ENCODE measurements at places on chromosomes 13 and 19. TPM values are rescaled to one million over a fixed set of nuclear protein-coding genes. Genes with fewer than 3 reads are reported as not detected.

Gene CERS1
- 1.3 TPM for total RNA-seq

Gene ERFL
- not detected for total RNA-seq

Gene SIGLEC12
- total RNA-seq: not detected

Gene SELENOW
- total RNA-seq: 210 TPM

Gene LONP1
- total RNA-seq: 89.9 TPM

Gene ZNF541
- total RNA-seq: 0.33 TPM

Gene YIPF2
- total RNA-seq: 106 TPM

Gene NHLRC3
- total RNA-seq: 13.4 TPM

Gene GADD45B
- total RNA-seq: 114 TPM

Gene LYL1
- total RNA-seq: 55.0 TPM

Gene ZNF571
- 4.4 TPM for total RNA-seq

Gene ADGRE3
- not detected for total RNA-seq

GRCh38 chr13:31556376-31556775 is 182.9 kb upstream of the RXFP2 start:
- no peak for DNase-seq

DNA sequence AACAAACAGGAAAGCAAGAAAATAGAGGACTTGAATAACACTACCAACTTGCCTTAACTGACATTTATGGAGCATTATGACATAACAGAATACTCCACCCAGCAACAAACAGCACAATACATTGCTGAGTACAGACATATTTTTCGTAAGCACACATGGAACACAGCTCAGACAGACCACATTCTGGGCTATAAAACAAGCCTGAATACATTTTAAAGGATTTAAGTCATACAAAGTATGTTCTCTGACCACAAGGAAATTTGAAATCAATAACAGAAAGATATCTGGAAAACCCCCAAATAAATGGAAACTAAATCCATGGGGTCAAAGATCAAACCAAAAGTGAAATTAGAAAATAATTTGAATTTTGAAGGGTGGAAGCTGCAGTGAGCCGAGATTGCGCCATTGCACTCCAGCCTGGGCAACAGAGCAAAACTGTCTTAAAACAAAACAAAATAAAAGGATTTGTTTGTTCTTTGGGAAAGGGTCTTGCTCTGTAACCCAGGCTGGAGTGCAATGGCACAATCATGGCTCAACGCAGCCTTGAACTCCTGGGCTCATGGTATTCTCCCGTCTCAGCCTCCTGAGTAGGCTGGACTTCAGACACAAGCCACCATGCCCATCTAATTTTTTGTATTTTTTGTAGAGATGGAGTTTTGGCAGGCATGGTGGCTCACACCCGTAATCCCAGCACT is 5.6 kb downstream of the ZDHHC20 start:
- DNase-seq: no peak

GRCh38 chr19:19039901-19040300 is 6.5 kb downstream of the ARMC6 start:
- no peak for DNase-seq

GRCh38 chr19:934865-935479 is 9.1 kb downstream of the ARID3A start:
- peak; percentile 94 for DNase-seq

DNA sequence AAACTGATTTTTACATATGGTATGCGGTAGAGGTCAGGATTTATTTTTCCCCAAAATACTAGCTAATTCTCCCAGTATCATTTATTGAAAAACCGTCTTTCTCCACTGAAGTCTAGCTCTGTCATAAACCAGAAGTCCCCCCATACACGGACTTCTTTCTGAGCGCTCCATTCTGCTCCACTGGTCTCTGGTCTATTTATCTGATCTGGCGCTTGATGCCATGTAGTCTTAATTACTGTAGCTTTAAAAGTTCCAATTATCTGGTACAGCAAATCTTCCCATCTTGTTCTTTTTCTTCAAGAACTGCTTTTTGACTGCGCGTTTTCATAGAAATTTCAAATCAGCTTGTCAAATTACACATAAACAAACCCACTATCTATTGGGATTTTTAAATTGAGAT is 13.7 kb downstream of the DCUN1D2 start:
- DNase-seq: no peak

GRCh38 chr19:8690753-8691539 is 7.6 kb downstream of the ACTL9 start:
- no peak for DNase-seq

DNA sequence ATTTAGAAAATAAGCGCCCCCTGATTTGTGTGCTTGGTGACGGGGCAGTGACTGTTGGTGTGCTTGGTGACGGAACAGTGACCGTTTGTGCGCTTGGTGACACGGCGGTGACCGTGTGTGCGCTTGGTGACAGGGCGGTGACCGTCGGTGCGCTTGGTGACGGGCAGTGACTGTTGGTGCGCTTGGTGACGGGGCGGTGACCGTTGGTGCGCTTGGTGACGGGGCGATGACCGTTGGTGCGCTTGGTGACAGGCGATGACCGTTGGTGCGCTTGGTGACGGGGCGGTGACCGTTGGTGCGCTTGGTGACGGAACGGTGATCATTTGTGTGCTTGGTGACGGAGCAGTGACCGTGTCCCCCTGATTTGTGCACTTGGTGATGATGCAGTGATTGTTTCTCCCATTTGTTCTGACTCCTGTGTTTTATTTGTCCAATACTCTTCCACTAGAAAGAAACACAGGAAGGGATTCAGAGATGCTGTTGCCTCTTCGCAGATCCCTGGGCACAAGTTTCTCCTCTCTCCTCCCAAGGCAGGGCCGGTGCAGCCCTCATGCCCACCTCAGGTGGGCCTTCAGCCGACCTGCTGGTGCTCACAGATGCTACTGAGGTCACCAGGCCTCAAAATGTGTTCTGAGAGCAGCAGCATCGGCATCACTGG is 128.3 kb downstream of the ATP11A start:
- DNase-seq: no peak

- DNase-seq: no peak
These were observed 12.9 kb upstream of the USE1 start for GRCh38 chr19:17202249-17202648.

DNA sequence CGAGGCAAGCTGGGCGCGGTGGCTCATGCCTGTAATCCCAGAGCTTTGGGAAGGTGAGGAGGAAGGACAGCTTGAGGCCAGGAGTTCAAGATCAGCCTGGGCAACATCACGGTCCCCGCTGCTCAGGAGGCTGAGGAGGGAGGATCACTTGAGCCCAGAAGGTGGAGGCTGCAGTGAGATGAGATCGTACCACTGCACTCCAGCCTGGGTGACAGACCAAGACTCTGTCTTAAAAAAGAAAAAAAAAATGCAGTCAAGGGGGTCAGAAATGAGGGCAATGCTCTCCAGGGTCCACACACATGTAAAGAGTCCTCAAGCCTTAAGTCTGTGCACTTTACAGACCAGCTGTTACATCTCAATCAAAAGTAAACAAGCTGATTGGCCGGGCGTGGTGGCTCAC is 8.5 kb downstream of the R3HDM4 start:
- DNase-seq: no peak

GRCh38 chr13:102586615-102587014 is 10.2 kb upstream of the TPP2 start:
- DNase-seq: no peak

DNA sequence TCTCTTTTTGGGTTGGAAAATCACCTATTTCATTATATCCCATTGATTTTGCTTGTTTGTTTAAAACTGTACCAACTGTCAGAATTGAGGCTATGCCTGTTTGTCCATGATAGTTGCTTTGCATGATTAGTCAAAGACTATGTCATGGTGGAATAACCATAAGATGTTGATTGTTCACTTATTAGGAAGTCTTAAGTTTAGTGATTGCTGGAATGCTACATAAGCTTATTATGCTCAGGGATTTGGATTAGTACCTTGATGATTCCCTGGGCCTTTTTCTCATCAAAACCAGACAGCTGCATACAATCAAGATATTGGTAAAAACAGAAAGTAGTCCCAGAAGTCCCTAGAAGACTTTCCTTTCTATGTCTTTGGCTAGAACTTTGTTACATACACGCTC is 954.7 kb downstream of the PCDH9 start:
- DNase-seq: no peak

DNA sequence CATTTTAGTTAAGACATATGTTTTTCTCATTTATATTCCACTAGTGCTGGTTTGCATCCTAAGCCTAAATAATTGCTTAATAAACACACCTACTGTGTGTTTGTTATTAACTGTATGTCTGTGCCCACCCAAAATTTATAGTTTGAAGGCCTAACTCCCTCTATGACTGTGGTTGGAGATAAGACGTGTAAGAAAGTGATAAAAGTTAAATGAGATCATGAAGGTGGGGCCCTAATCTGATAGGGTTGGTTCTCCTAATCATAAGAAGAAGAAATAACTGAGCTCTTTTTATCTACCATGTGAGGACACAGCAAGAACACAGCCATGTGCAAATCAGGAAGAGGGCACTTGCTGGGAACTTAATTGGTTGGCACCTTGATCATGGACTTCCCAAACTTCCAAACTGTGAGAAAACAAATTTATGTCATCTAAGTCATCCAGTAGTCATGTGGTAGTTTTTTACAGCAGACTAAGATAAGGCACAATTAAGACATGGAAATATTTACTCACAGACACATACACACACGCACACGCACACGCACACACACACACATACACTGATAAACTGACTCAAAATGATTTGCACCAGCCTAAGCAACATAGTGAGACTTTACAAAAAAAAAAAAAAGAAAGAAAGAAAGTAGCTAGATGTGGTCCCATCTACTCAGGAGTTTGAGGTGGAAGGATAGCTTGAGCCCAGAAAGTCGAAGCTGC is 662.1 kb downstream of the PCDH9 start:
- DNase-seq: no peak

GRCh38 chr19:38055655-38056521 is 148.9 kb downstream of the SIPA1L3 start:
- DNase-seq: peak; percentile 40

DNA sequence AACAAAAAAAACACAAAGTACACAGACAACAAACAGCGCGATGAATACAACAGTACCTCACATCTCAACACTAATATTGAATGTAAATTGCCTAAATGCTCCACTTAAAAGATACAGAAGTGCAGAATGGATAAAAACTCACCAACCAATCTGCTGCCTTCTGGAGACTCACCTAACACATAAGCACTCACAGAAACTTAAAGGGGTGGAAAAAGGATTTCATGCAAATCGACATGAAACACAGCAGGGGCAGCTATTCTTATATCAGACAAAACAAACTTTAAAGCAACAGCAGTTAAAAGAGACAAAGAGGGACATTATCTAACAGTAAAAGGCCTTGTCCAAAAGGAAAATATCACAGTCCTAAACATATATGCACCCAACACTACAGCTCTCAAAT is 209.5 kb downstream of the ABCC4 start:
- no peak for DNase-seq

- no peak for DNase-seq
These were observed 233.0 kb downstream of the COL4A1 start for GRCh38 chr13:110073982-110074381.

- peak; percentile 43 for DNase-seq
These were observed 391 bp downstream of the ZNF761 start for GRCh38 chr19:53432088-53432661.

- DNase-seq: peak; percentile 69
These were observed at the start of gene FAM124A for GRCh38 chr13:51222037-51222685. Gene FAM124A (plus strand): TSS chr13:51222398. CDS start chr13:51222502, 104 bp downstream.

DNA sequence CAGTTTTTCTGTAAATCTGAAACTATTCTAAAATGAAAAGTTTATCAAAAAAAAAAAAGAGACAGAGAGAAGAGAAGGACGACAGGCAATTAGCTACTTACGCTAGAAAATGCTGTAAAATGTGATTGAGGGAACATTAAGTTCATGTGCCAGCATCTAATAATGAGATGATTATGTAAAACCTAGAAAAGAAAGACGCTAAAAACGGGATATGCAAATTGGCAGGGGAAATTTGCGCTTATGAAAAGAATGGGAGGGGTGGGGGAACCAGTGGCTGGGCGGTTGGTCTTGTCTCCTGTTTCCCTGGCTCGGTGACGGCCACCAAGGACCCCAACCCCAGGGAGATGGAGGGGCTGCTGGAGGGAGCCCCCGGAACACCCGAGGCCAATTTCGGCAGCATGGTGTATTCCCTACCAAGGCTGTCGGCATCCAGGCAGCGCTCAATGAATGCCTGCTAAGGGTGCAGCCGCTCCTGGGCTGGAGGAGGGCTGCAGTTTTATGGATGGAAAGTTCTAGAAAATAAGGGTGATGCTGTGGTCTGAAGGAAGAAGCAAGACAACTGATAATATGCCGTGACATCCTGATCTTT is 34.2 kb downstream of the GNG7 start:
- DNase-seq: no peak

DNA sequence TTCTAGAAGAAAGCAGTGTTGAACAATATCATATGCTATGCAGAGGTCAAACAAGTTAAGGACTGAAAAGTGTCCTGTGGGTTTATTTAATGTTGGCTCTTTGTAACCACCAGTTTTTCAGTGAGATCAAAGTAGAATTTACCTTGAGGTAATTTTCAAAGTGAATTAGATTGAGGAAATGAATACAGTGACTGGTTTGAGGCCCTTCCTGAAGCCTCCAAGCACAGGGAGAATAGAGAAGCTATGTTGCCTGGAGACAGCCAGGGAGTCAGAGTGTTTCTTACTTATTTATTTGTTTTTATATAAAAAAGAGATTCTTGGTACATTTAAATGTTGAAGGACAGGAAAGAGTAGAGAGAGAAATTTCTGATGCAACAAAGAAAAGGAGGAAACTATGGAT is 954.3 kb upstream of the SPRY2 start:
- DNase-seq: no peak

DNA sequence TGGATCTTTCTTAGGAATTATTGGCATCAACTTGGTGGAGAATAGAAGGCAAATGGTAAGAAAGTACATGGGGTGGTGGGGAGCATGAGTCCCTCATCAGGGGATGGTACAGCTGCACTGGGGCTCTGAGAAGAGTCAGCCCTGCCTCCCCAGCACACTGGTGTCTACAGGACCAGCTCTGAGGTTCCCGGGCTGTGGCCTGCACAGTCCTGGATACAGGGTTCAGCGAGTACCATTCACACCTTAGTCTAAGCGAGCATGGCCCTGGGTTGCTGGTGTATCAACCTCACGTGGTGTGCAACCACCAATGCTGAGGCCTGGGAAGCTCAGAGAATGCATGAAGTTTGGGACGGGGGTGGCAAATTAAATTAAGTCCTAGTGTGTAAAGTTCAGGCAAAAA is 10.1 kb downstream of the TMEM255B start:
- no peak for DNase-seq

DNA sequence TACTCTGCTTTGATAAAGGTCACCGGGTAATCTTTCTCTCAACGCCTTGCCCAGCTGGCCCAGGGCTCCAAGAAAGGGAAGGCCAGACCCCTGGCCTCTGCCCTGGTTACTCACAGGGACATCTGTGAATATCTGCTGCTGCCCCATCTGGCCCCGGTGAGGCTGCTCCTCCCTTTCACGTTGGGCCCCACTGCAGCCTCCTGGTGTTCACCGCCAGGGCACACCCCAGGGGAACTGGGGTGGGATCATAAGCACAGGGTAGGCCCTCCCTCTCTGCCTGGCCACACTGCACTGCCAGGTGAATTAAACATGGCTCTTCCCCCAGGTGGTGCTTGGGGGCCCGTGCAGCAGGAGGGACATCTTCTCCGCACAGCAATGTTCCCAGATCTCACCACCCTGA is 12.7 kb downstream of the LAIR1 start:
- no peak for DNase-seq

- DNase-seq: peak; percentile 85
These were observed 85.9 kb downstream of the MBNL2 start for GRCh38 chr13:97307882-97308624.

- DNase-seq: no peak
These were observed 6.0 kb downstream of the TMEM255B start for GRCh38 chr13:113764793-113765563.

- DNase-seq: no peak
These were observed 291.8 kb downstream of the HS6ST3 start for GRCh38 chr13:96381681-96382080.

- DNase-seq: no peak
These were observed 114.5 kb downstream of the RXFP2 start for GRCh38 chr13:31853643-31854326.
